ENCODE measurements at places on chromosomes 1 and 21.

- no peak for DNase-seq
These were observed 16.3 kb upstream of the TENT5C start for GRCh38 chr1:117589544-117589943.

DNA sequence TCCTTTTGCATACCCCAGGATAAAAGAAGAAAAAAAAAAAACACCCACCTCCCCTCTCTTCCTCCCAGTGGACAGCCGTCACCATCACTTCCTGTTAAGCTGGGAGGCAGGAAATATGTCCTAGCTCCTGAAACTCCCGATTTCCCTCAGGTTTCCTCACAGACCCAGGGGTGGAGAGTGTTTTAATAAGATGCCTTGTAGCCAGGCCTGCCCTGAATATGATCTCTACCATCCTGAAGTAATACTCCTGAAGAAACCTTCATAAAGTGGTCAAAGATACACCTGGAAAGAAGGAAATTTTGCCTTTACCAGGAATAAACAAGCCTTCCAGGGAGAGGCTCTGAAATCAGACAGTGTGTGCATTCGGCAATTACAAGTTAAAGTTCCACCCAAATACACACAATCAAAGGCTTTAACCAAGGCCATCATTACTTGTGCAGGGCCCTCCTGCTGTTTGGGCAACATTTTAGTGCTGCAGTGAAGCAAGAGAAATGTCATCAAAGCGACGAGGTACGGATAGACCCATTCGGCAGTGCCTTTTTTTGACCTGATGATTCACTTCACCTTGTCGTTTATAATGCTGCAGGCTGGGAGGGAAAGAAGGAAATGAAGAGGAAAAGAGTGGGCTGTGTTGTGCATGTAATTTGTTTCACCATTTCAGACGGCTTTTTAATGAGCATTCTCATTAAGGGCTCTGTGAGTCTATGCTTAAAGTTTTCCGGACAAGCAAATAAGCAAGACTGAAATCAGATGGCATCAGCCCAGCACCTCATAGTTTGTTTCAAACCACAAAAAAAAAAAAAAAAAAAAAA is 41.0 kb upstream of the RASAL2 start:
- peak; percentile 56 for DNase-seq

DNA sequence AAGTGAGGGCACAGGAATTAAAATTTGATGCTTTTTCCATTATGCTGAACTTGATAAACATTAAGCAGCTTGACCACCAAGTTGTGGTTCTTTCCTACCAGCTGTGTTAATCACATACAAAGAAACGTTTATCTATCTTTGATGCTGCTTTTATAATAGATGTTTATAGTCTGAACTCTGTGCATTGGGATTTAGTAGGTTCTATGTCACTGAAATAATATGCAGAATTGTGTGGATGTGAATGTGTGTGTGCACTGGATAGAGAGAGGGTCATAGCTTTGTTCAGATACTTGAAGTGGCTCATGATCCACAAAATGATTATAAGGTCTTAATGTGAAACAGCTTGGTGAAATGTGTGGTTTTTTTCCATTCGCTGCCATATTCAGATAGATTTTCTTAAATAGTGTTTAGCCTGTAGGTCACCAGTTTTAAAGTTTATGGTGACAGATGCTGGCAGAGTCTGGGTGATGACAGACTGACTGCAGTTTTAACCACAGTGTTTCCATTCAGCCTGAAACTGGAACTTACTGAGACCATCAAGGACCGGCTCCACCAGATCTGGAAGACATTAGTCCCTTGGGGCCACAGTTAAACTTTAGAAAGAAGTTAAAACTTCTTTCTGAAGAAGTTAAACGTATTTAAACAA is 10.2 kb downstream of the DDI2 start:
- DNase-seq, result peak; percentile 56

DNA sequence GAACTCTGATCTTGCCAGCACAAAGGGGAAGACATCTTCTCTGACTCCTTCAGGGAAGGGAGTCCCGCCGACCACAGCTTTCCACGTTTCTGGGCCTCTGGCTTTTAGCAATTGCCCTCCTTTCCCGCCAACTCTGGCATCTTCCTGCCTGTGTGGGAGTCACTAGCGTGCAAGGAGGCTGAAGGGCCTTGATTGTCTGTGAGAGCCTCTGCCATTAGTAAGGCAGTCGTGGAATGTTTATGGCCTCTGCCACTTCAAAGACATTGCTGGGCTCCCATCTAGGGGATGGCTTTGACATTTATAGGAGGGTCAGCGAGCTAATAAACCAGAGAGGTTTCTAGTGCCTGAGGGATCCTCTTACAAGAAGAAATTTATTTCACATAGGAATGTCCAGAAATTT is 14.3 kb upstream of the PROK1 start:
- no peak for DNase-seq

GRCh38 chr1:57845041-57845440 is 421.2 kb upstream of the DAB1 start:
- peak; percentile 81 for DNase-seq

- no peak for DNase-seq
These were observed 37.5 kb downstream of the EDN2 start for GRCh38 chr1:41446851-41447610.

- no peak for DNase-seq
These were observed 13.2 kb downstream of the GBP5 start for GRCh38 chr1:89259283-89259971.

GRCh38 chr1:24337455-24337854 is 18.3 kb downstream of the GRHL3 start:
- DNase-seq, result no peak

DNA sequence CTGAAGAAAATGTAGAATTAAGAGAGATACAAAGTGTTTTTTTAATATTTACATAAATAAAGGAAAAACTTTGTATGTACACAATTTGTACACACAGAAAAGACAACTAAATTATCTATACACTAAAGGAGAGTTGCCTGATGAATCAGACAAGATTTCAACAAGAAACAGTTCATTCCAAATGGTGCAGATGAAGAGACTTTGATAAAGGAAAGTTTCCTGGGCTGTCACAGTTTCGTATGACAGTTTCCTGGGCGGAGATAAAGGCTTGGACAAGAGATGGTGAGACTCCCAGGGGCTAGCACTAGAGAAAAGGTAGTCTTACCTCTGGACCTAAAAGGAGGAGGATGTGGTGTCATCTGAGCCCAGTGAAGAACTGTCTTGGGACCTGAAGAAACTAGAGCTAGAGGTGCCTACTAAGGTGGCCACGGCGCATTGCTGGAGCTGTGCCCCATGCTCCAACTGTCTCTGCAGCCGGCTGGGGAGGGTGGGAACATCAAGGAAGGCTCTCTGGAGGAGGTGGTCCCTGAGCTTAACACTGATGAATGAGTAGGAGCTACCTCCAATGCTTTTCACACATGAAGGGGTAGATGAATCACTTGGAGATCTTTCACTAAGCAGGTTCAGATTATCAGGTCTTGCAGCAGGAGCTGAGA is 32.2 kb downstream of the ETS2 start:
- DNase-seq, result no peak

GRCh38 chr1:236480758-236481436 is 42.9 kb upstream of the LGALS8 start:
- no peak for DNase-seq

DNA sequence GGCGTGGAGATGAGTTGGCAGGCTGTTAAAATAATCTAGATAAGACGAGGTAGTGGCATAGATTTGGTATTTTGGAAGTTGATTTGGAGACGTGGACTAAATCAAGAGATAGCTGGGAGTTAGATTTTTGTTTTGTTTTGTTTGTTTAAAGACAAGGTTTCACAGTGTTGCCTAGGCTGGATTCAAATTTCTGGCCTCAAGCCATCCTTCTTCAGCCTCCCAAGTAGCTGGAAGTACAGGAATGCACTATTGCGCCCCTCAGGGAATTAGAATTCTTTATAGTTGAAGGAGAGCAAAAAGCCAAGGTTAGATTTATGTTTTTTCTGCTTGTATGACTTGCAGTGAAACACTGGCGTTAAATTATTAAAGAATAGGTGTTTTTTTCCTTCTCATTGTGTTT is 22.3 kb upstream of the SNRPE start:
- peak; percentile 80 for DNase-seq
